ENCODE measurements at places on chromosomes 3 and 15.

DNA sequence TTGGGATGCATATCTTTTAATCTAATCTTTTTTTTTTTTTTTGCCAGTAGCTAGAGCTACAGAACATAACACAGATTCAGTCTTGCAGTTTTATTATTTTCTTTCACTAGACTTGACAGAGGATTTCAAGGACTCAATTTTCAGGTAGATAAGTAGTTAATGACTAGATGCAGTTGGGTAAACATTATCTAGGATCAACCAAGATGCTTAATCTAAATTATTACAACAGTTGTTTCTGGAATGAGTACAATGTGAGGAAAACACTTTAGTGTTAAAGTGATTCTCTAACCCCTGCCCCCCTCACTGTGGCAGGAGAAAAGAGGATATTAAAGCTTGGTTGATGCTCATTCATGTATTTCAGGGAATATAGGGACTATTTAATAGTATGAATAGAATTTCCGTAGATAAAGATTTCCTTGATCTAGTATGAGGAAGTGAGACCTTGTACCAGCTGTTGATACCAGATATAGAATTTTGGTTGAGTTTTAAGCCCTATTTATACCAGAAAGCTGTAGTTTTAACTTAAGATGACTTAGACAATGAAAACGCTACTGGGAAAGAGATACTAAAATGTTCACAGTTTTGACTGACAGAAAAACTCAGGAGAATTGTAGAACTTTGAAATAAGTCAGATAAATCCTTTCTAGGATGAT, 389.0 kb upstream of the C2CD4B start:
- no peak for DNase-seq

DNA sequence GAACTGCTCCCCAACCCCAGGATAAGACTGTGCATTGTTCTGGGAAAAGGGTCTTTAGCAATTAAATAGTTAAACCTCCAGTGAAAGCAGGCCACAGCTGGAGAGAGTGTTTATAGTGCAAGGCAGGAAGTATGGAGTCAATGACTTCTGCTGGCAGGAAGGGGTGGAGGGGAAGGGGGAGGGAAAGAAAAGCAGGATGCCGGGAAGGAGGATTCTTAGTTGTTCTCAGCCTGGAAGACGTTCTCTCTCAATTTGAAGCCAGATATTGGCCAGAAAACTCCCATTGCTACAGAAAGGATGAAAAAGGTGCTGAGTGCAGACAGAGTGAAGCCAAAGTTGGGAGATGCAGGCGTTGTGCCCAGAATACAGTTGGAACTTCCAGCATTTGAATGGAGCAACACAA, 35.7 kb upstream of the ACTL6A start:
- no peak for DNase-seq

DNA sequence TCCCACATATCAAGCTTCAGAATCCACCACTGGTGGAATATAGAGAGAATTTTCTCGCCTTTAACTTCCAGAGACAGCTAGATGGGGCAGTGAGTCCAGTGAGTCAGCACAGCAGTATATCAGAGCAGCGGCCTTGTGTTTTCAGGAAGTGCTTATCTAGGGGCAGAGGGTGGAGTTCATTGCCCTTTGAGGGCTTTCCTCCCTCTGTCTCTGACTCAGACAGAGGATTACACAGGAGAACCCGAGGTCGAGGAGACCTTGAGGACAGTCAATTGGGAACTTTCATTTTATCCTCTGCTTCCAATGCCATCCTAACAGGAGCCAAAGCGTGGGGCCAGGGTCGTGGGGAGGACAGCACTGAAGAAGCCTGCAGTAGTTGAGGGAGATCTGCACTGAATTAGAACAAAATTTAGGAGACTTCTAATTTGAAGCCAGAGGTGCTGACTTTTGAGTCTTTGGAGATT, 109.6 kb upstream of the UMPS start:
- no peak for DNase-seq

DNA sequence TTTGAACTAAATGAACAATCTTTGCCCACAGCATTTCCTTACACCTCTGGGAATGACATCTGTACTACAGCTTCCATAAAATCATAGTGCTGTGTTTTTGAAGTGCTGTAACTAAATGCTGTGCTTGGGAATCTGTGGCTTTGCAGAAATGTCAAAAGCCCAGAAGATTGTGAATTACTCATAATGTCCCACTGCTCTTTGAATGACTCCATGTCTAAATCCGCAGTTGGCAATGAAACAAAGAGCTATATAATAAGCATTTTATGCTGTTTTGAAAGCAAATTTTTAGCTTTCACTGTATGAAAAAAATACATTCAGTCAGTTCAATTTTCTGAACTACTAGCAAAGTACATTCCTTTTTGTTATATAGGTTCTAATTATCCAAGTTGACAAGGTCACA, 88.6 kb upstream of the ADAMTS17 start:
- no peak for DNase-seq

DNA sequence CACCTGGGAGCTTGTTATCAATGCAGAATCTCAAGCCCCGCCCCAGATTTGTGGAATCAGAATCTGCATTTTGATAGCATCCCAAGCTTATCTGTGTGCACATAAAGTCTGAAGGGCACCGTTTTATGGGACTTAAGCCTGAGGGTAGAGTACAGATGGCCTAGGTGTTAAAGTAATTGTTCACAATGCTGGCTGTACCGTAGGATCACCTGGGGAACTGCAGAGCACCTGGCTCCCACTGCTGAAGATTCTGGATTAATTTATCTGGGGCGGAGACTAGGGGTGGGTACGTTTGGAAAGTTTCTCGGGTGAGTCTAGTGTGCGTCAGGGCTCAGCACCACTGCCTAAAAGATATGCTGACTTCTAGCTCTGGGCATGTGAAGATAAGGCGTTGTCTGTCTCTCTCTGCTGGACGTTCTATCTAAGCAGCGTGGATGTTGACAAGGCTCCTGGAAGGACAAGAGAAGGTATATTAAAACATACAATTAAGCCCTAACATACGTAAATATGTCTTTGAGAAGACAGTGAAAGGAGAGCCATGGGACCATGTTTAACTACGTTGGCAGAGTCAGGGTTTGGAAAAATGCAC, 63.2 kb upstream of the RASGRP1 start:
- no peak for DNase-seq

DNA sequence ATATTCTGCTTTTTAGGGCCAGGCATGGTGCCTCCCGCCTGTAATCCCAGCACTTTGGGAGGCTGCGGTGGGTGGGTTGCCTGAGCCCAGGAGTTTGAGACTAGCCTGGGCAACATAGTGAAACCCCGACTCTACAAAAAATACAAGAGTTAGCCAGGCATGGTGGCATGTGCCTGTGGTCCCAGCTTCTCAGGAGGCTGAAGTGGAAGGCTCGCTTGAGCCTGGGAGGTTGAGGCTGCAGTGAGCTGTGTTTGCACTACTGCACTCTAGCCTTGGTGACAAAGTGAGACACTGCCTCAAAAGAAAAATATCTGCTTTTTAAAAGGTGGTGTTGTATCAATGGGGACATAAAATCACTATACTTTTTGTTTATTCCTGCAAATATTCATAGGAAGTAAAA, 112.8 kb downstream of the C3orf38 start:
- DNase-seq: no peak

DNA sequence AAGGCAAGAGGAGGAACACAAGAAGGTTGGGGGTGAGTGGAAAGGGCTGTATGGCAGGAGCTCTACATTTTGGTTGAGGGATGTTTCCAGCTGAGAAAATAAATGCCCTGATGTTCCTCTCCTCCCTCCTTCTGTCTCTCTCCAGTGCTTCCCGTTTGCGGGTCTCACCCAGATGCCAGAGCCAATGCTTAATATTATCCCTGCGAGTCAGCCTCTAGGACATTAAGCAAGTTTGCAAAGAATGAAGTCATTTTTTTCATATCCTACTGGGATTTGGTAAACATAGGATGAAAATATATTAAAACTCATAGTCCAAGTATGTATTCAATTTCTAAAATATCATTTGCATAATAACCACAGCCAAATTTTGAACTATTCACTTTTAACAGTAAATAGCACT, 295.9 kb downstream of the CADM2 start:
- DNase-seq: no peak

DNA sequence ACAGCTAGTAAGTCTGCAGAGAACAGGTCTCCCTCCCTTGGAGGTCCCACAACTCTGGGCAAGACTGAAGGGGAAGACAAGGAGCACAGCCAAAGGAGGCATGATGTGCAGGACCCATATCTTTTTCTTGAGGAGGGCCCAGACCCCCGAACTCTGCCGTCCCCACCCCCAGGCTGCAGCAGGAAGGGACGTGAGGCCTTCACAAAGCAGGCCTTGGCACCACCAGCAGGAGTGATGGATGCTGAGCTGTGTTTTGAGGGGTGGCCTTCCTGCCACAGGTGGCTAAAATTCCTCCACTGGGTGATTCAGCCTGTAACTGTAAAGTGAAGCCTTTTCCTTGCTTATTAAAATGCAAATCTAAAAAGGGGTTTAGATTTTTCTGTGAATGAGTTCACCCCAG, 8.6 kb downstream of the PLA2G4D start:
- DNase-seq: no peak

DNA sequence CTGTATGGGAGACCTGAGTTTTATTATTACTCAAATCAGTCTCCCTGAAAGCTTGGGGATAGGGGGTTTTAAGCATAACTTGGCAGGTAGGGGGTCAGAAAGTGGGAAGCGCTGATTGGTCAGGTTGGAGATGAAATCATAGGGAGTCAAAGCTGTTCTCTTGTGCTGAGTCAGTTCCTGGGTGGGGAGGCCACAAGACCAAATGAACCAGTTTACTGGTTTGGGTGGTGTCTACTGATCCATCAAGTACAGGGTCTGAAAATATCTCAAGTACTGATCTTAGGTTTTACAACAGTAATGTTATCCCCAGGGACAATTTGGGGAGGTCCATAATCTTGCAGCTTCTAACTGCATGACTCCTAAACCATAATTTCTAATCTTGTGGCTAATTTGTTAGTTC, 17.8 kb upstream of the IQCF6 start:
- DNase-seq: no peak

DNA sequence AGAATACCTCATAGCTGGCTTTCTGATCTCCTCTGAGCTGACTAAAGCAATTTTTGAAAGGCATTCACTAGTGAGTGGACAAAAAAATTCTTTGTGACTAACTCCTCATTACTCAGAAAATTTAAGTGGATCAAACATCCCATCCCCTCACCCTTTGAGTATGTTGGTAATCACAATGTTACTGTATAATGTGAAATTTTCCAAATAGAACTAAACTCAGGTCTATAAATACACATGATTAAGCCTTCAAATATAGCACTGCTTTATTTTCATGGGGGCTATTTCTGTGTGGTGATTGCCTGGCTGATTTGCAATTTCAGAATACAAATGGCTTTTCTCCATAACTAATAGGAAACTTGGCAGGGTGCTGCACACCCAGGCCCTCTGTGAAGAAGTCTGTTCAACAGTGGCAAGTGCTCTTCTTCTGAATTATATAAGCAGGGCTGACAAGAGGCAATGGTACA, 45.9 kb upstream of the ACTC1 start:
- DNase-seq: no peak

- DNase-seq: no peak
Measured at GRCh38 chr3:49058011-49058410, 28.8 kb upstream of the IMPDH2 start.

DNA sequence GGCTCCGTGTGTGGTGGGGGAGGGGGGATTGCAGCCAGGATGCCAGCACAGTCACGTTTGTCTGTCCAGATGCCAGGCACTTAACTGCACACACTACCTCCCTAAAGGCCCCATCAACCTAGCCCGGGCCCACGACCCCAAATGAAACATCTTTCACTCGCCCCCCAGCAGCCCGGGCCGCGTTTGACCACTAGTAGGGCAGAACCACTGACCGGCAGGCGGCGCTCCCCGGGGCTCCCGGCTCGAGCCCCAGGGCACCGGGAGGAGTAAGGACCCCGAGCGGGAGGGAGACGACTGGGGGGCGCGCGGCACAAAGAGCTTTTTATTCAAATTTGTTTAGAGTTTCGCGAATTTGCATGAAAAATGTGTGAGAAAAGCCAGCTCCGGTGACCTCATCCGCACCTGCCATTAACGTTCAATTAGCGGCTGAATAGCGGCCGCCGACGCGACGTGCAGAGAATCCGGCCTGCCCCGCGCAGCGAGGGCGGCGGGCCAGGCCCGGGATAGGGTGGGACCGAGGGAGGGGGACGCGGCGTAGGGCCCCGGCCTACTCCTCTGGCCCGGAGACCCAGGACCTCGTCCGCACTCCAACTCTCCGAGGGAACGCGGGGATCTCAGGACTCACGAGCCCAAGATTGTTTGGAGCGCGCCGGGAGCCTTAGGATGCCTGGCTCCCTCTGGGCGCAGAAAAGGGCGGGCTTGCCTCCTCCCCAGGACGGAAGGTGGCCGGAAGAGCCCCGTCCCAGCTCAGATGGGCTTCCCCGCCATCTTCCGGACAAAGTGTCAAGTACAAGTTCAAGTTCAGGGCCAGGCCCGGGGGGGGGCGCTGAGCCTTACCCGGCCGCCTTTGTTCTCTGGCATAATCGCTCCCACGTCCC, 64.9 kb upstream of the POLG start:
- no peak for DNase-seq

DNA sequence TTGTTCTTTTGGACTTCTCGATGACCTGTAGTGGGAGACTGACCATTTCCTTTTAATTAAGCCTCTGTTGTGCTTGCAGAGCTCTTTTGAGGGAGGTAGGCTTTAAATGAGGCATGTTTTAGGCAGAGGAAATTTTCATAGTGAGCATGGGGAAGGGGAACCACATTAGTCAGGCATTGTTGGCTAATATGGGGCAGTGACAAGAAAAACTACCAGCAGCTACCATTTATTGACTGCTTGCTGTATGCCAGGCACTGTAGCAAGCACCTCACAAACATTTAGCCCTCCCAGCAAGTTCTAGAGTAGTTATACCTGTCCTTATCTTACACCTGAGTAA, 10.9 kb downstream of the ATG7 start:
- no peak for DNase-seq

- DNase-seq: no peak
Measured at GRCh38 chr3:78052746-78053145, 1012.8 kb downstream of the ROBO2 start.

GRCh38 chr3:138398791-138399575, 35.4 kb upstream of the ESYT3 start:
- DNase-seq: no peak

DNA sequence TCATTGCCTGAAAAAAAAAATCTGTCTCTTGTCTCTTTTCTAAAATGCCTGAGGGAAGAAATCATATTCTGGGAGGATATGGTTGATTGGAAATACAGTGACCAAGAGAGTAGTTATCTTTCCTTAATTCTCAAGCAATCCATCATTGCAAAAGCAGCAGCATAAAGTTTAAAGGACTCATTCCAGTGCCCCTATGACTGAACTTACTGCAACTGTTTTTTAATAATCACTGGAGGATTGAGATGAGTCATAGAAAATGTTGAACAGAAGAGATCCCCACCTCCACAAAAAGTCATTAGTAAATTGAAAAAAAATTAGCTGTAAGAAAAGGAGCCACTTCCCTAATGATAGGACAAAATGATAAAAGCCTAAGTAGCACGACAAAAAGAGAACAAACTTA, 121.5 kb downstream of the SLC9A9 start:
- DNase-seq: no peak

GRCh38 chr3:54356261-54357045, 234.1 kb downstream of the CACNA2D3 start:
- DNase-seq: no peak

- no peak for DNase-seq
Measured at GRCh38 chr3:123781571-123782275, 102.4 kb downstream of the MYLK start.
